ENCODE measurements at places on chromosomes 12 and 14.

GRCh38 chr12:115103884-115104883 is 420.2 kb upstream of the TBX3 start:
- DNase-seq = no peak

DNA sequence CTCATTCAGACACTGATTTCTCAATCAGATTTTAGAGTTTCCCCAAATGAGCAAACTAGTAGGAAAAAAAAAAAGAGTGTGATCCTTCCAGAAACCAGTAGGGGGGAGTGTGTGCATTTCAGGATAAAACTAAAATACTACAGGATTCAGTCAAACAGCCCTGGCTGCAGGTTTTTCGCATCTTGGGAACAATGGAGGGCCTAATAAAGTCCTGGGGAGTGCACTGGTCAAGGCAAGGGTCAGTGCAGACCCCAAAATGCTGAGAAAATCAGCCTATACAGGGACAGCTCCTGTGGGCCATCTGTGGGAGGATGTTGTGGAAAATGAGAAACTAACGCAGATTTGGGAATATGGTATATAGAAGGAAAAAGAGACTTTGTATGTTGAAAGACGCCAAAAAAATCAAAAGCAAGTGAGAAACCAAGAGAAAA is 22.2 kb upstream of the ABCD4 start:
- DNase-seq = no peak

GRCh38 chr14:76920331-76921087 is 94.3 kb downstream of the LRRC74A start:
- DNase-seq = no peak

- DNase-seq = no peak
Observed at GRCh38 chr12:106333010-106333409, 24.5 kb upstream of the POLR3B start.
